ENCODE measurements at places on chromosomes 2 and 18.

- no peak for DNase-seq
Measured at GRCh38 chr2:73640511-73640911, 1.7 kb downstream of the NAT8 start.

DNA sequence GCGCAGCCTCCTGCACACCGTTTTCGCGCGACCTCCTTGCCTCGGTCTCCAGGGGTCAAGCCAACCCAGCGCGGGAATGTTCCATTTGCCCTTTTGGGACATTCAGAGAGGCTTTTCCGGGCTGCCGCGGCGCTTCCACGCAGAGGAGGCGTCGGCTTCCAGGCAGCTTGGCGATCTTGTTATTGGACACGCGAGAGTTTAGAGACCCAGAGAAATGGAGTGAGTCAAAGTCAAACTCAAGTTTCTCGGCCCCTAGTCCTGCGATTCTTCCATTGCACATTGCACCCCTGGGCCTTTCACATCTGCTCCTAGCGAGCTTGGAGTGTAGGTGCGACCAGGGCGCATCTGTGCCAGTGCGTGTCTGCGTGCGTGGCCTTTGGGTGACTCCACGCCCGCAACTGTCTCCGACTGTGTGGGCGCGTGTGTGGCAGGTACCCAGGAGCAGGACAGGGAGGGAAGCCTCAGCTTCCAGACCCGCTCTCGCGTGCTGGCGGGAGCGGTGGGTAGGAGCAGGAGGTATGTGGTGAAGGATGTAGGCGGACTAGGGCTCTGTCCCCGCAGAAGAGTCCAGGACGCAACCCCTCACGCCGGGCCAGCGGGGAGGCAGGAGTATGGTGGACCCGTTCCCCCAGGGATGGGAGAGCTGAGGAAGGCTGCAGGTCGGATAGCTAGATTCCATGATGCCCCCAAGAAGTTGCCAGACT is 13.5 kb downstream of the SIX3 start:
- DNase-seq = no peak

GRCh38 chr2:236943068-236943467 is 142.6 kb upstream of the COPS8 start:
- DNase-seq = no peak

DNA sequence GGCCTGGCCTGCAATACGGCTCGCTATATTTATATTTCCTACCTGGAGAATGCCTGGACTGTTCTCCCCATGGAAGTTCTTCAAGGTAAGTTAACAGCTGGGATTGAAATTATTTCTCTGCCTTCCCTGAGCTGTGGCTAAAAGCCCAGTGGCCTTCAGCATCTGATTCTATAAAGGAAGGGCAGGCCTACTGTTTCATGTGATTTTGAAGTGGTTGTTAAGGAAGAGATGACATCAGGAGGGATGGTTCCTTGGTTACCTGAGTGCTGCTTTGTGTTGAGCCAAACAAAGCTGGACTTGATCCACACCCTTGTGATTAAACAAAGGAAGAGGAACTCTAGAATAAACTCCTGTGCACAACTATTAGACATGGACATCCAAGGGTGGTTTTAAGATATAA is 61.6 kb downstream of the MFSD6 start:
- peak; percentile 98 for DNase-seq

DNA sequence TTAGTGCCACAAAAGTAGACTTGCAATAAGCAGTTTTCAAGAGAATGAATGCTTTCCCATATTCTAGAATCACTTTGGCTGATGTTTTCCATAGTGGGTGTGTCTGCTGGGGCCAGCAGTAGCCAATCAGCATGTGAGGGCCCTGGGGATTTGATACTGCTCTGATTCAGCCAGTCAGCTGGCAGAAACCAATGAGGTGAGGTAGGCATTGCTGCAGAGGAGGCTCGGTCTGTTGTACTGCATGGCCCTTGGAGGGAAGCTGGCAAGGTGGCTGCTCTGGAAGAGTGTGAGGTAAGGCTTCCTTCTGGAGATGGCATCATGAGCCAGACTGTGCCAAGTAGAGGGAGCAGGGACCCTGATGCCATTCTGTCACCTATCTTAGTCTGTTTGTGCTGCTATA is 22.7 kb downstream of the TMEM87B start:
- DNase-seq = no peak

- peak; percentile 37 for DNase-seq
Measured at GRCh38 chr2:152405206-152406118, 70.5 kb downstream of the FMNL2 start.

DNA sequence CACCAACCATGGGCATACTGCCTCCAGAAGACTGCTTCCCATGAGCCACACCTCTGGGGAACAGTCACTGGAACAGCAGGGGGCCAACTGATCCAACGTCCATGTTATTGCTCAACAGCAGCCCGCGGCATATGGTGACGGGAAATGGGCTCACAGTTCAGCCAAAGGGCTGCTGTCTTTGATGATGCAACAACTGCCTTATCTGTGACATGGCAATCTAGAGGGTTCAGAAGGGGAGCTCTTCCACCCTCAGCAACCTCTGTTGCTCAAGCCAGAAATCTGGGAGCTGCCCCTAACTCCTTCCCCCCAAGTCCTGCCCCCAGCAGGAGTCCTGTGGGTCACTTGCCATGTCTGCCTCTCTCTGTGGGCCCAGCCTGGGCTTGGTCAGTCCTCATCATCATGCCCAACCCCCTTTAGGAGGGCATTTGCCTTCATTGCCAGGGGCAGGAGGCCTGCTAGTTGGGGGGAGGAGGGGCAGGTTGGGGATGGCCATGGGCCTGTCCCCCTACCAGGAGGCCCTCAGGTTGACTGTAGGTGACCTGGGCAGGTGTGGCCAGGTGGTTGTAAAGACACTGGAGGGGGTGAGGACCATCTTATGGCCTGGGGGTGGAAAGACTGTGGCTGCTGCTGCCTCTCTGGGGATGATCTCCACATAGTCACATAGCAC is 212.9 kb downstream of the CYP26B1 start:
- DNase-seq = no peak

DNA sequence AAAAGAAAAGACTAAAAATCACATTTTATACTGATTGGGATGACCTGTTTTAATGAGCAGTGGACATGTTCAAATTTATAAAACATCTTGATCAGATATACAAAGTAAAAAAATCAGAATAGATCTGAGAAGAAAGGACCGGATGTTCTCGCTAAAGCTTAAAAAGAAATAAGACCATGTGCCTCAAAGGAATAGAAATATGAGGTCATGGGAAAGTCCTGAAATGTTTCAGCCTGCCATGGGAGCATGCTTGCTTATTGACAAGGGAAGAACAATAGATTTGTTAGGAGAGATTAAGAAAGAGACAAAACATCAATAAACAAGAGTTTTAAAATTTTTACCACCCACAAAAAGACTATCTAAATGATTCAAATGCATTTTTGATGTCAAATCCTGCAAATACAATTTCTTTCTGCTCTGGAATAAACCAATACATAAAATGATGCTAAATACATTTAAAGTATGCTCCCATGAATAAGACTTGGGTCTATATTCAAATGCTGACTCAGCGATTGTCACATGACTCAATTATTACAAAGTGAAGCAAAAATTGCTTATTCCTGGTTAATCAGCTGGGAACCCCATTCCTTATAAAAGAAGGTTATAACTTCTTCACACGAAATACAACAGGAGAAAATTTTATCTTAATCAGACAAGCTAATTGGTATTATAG is 633.9 kb upstream of the PKDCC start:
- DNase-seq = no peak

GRCh38 chr18:9120796-9121195 is 15.8 kb upstream of the ANKRD12 start:
- no peak for DNase-seq

DNA sequence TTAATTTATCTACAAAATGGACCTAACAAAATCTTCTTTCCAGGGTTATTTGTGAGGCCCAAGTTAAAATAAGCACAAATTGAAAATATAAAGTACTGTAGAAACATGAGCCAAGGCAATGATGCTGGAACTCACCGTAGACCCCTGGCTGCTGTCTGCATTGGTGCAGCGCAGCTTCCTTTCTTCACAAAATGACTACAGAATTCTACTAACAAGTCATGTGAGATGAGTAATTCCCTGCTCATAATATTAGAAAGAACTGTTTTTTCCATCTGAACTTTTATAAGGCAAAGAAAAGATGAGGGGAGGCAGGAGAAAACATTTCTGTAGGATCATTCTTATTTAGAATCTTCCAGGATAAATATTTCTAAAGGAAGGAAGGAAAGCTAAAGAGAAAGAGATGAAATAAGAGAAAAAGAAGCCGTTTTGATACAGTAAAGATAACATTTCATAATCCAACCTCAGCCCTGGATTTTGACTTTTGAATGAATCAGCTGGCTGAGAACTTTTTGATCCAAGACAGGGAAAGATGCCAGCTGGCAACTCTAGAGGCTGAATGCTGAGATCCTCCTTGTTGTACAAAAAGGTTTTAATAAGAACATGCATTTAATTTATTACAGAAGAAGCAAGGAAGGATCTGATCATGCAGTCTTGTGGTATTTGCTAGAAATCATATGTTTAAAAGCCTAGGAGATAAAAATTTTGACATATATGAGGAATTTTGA is 183.9 kb upstream of the KLHL14 start:
- no peak for DNase-seq

GRCh38 chr2:239630618-239631286 is 229.9 kb upstream of the HDAC4 start:
- no peak for DNase-seq

GRCh38 chr2:126658905-126659561 is 3.1 kb downstream of the GYPC start:
- DNase-seq = no peak

GRCh38 chr2:118371515-118371914 is 283.2 kb downstream of the INSIG2 start:
- no peak for DNase-seq

- DNase-seq = peak; percentile 20
Measured at GRCh38 chr18:28175930-28176697, 816 bp downstream of the CDH2 start.

- no peak for DNase-seq
Measured at GRCh38 chr18:48927286-48928080, 23.3 kb downstream of the SMAD7 start.

Data from DMS153 (cell line).